Kidney (tissue), 22 donors: ENCODE measurements at places on chromosomes 1 and 21.

GRCh38 chr1:30451532-30452125, 271.8 kb downstream of the MATN1 start:
- no peak for DNase-seq

DNA sequence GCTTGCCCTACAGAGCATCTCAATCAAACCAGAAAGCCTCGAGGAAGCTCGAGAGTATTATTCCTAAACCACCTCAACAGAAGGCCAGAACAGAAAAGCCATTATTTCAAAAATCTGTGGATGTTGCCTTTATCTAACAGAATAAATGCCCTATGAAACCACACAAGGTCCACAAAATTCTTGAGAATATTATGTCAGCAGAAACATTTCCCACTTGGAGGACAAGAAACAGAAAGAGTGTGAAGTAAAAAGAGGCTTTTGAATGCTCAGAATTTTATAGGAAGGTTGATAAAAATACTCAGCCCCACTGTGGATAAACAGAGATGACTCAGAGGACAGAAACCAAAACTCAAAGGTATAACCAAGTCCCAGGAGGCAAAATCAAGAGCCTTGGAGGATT, 146.4 kb upstream of the LRRC7 start:
- no peak for DNase-seq

GRCh38 chr1:226820941-226821718, 49.3 kb upstream of the PSEN2 start:
- DNase-seq = peak; percentile 92

GRCh38 chr1:145963265-145964019, 933 bp downstream of the ANKRD34A start:
- no peak for DNase-seq

DNA sequence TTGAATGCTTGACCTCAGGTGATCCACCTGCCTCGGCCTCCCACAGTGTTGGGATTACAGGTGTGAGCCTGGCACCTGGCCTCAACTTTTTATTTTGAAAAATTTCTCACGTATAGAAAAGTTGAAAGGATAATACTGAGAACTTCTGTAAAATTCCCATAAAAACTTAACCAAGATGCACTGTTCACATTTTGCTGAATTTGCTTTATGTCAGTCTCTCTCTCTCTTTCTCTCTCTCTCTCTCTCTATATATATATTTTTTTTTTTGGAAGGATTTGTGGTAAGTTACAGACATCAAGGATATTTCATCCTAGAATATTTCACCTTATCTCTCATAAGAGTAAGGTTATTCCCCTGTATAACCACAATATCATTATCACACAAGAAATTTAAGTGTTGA, 5.9 kb downstream of the PEX14 start:
- no peak for DNase-seq

GRCh38 chr1:193293726-193294125, 107.3 kb upstream of the B3GALT2 start:
- no peak for DNase-seq

DNA sequence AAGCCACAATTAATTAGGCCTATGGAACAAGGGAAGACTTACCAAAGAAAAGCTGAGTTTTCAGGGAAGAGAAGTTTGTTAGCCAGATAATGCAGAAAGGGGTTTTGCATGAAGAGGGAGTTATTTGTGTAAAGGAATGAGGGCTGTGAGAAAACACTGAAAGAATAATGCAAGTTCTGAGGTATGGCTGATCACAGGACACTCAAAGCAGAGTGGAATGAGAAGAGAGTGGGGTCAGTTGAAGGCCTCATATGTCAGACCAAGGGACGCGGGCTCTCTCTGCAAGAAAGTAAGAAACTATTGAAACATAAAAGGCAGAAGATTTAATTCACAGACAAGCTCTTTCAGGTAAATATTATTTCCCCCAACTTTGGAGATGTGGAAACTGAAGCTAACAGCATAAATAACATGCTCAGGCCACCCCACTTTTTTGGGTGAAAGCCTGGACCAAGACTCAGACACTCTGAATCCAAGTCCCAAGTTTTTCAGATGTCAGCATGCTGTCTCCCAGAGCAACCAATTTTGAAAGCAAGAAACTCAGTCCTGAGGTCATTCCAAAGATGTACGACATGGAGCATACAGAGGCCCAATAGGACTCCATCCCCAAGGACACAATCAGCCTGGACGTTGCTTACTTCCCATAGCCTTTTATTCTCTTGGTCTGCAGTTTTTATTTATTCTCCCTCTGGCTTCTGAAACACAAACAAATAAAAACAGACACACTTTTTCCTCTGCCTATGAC, 47.3 kb upstream of the FGGY start:
- no peak for DNase-seq

DNA sequence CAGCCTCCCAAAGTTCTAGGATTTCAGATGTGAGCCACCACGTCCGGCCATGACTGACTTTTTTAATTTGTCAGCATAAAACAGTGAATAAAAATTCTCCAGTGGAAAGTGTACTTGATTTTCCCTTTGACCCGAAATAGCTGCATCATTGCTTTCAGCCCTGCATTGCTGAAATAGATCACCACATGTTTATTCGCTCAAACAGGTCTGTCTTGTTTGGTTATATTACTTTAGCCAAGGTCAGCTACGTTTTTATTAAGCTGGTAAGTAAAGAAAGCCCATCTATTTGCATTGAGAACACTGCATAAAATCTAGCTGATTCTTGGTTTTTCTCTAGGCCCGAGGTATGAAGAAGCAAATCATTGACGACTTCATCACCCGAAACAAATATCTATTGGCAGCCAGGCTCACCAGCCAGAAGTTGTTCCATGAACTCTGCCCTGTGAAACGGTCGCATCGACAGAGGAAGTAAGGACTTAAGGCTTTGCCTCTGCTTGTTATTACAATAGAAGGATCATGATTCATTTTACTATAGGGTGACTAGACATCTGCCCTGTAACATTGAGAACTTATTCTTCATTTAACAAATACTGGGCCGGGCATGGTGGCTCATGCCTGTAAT, 25.6 kb downstream of the AGMAT start:
- DNase-seq = peak; percentile 34

- no peak for DNase-seq
Observed at GRCh38 chr1:47780469-47780995, 216.7 kb downstream of the TRABD2B start.

DNA sequence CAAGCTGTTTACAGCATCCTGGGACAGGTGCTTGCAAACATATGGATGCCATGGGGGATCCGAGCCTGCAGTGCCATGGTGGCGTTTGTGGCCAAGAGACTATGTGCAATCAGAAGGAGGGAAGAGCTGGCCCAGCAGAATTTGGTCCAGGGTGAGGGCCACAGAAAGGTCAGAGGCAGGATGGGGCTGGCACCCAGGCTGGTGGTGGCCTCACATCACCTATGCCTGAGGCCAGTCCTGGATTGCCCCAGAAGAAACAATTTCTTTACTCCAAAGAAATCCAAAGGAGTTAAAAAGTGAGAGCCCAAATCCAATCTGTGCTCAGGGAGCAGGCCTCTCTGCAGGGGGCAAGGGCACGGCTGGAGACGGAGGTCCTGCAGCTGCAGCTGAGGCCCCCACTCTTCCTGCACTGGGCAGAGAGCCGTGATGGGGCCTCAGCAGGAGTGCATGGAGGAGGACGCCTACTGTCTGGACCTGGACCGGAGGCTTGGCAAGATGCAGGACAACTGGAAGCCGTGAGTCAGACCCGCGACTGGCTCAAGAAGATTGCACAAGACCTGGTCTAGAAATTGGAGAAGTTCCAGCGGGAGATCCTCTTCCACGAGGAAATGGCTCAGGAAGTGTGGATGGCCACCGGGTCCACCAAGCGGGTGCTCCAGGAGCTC, 163.5 kb downstream of the RYR2 start:
- DNase-seq = no peak

DNA sequence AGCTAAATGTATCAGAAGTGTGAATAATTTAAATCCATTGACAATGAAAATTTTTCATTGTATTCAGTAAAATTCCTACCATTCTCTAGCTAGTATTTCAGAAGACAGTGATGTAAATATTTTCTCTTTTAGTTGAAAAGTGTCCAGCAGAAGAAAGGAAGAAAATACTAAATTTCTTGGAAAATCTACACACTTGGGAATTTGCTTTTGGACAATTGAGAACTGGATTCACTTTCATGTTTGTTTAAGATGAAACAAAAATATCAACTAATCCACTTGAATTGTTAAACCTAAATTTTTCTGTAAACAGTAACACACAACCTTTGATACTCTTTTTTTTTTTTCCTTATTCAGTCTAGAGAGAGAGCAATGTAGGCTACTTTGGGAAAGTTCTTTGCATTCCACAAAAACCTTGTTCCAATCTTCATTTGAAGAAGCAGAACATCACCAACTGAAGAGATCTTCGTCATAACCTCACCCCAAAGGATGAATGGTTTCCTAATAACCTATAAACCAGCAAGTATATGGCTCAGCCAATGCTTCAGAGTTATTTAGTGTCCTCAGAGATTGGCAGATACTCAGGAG, 155.1 kb upstream of the GORAB start:
- no peak for DNase-seq

DNA sequence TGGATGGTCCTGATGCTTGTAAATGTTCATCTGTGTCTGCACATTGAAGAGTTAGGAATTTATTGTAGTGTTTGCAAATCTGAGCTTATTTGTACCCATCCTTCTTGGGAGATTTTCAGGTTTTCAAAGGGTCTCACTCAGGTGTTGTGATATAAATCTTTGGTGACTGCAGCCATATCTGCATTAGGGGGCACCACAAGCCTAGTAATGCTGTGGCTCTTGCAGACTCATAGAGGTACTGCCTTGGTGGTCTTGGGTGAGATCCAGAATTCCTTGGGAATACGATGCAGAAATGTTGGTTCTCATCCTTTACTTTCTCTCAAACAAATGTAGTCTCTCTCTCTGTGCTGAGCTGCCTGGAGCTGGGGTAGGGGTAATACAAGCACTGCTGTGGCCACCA, 405.9 kb downstream of the TTLL7 start:
- DNase-seq = no peak

DNA sequence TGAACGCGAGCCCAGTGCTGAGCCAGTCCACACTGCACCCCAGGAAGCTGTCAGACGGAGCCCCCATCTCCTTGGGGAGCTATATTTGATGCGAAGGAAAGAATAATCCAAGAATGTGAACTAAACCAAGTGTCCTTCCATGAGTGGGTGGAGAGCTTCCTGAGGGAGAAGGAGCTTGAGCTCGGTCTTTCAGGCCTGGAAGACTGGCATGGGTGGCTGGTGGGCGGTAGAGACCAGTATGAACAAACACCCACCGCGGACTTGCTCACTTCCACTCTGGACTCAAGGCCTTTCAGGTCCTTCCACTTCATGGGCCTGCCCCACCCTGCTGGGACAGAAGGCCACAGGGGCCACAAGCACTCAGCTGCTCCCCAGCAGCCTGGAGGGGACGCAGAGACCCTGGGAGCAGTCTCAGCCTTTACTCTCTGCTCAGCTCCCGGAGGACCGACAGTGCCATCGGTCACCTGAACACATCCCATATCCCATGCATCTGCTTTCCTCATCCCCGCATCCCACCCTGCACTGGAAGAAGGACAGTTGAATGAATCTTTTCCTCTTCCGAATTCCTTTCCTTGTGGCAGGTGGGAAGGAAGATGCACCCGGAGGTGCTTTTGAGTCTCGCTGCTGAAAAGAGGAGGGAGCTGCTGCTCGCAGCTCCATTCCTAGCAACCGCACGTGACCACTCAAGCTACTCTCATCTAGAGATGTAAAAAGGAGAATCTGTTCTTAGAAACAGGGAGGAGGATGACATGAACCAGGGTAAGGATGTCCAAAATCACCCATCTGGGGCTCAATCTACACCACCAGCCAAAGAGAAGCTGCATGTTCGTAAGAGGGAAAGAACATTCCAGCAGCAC, 92.3 kb downstream of the PGBD5 start:
- no peak for DNase-seq

- DNase-seq = no peak
Observed at GRCh38 chr1:18285538-18285924, 177.9 kb downstream of the IGSF21 start.

- no peak for DNase-seq
Observed at GRCh38 chr1:98870959-98871903, 133.4 kb downstream of the PLPPR5 start.

GRCh38 chr1:237583756-237584155, 307.0 kb downstream of the ZP4 start:
- DNase-seq = no peak

DNA sequence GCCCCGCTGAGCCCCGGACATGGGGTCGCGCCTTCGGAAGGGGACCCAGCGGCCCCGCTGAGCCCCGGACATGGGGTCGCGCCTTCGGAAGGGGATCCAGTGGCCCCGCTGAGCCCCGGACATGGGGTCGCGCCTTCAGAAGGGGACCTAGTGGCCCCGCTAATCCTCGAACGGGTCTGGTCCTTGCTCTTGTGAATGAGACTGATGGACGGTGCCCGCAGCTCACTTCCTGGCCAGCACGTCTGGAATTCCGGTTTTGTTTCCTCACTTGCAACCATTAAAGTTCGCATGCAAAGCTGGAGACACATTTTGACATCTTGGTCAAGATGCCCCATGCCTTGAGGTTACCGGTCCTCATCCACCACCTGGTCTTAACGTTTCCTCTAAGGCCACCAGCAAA, 5.6 kb downstream of the WRAP73 start:
- DNase-seq = no peak

DNA sequence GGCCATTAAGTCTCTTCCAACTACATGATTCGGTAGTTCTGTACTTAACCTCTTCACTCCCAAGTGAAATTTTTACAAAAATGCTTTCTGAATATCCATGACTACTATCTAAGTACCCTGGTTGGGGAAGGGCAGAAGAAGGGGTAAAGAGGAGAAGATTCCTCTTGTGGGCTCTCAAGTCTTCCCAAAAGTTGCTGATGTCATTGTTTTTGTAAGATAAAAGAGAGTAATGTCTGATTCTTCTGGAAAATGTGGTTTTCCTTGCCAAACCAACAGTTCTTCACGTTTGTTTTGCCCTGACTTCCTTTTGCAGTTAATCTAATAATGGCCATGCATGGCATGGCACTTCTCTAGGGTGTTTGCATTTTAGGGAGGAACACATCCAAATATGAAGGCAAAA, 34.7 kb upstream of the AK4 start:
- DNase-seq = no peak

DNA sequence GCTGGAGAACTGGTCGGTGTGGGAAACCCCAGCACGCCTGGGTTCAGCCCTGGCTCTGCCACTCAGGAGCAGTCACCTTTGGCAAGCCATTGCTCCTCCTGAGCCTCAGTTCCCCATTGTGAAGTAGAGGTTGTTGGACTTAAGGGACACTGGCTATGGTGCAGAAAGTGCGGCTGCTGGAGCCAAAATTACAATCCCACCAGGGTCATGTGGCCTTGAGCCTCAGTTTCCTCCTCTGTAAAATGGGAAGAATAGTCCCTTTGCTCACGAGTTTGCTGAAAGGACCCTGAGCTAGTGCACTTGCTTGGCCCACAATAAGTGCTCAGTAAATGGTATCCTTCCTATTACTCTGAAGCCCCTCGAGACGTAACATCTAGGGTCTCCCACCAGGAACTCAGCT, 14.6 kb upstream of the TAS1R2 start:
- no peak for DNase-seq

DNA sequence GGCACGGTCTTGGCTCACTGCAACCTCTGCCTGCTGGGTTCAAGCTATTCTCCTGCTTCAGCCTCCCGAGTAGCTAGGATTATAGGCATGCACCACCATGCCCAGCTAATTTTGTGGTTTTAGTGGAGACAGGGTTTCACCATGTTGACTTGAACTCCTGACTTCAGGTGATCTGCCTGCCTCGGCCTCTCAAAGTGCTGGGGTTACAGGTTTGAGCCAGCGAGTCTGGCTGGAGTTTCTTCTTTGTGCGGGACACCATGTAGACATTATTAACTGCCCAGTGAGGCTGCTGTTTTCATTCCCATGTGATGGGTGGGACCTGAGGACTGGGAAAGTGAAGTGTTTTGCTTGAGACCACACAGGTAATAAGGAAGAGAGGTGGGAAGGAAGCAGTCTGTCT, 23.3 kb downstream of the PLA2G5 start:
- DNase-seq = no peak
